ENCODE measurements at places on chromosomes 2 and 18.

DNA sequence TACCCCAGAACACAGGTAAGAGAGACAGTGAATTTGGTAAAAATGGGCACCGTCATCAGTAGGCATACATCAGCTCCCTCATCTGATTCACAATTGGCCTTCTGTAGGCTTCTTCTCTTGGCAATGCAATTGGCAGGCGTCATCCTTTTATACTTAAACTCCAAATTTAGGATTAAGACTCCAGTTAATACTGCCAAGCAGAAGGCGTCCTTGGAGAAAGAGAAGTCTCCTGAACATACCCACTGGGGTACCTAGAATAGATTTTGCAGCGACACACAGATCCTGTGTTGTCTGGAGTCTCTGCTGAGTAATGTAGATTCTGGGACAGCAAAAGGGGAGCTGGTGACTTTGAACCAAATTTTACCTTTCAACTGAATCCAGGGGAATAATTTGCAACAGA is 592 bp upstream of the METAP1D start:
- DNase-seq = peak; percentile 6

DNA sequence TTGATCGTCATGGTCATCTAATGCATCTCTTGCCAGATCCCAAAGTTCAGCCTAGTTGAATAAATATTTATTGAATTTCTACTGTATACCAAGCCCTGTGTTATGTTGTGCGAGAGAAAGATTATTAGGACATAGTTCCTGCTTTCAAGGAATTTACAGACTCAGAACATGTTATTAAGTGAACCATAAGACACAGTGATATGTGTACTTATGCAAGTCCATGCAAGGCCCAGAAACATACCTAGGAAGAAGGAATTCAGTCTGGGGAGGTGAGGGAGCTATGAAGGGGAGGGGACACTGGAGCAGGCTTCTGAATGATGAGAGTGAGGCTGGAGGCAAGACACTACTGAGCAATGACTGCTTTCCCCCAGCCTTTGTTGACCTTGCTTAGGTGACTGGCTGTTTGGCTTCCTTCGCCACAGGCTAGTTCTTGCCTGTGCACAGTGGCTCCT is 81.4 kb downstream of the ACAA2 start:
- no peak for DNase-seq

GRCh38 chr18:2683055-2683454 is 27.5 kb downstream of the SMCHD1 start:
- no peak for DNase-seq

DNA sequence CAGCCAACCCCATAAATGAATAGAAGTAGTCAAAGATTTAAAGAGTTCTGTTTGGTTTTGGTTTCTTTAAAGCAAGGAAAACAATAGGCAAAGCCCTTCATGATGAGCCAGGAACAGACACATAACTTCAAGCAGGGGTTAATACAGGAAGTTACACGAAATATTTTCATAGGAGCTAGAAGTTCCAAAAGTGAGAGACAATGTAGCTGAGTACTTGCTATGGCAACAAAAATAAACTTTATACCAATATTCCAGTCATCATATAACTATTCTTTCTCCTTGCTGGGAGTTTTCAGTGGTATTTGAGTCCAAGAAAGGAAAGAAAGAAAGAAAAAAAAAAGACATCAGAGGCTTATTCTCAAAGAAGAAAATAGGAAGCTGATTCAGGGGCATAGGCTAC is 56.2 kb downstream of the COBLL1 start:
- DNase-seq = no peak

GRCh38 chr2:122960759-122961641 is 1064.1 kb upstream of the CNTNAP5 start:
- no peak for DNase-seq

GRCh38 chr2:212109217-212109616 is 429.4 kb downstream of the ERBB4 start:
- no peak for DNase-seq

GRCh38 chr2:222959358-222959757 is 92.6 kb upstream of the KCNE4 start:
- DNase-seq = peak; percentile 86

DNA sequence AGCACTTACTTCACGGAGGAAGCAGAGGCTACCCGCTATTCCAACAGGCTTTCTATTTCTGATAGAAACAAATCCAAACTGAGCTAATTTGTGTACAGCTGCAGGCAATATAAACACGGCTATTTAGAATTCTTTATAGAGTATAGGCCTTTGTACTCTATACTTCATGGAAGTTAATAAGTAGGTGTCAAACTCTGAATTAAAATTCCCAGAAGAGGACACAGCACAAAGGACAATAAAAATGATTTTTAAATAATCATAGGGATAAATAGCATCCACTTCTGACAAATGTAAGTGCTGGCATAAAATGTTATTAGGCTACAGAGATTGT is 261.5 kb downstream of the AFF3 start:
- DNase-seq = no peak

DNA sequence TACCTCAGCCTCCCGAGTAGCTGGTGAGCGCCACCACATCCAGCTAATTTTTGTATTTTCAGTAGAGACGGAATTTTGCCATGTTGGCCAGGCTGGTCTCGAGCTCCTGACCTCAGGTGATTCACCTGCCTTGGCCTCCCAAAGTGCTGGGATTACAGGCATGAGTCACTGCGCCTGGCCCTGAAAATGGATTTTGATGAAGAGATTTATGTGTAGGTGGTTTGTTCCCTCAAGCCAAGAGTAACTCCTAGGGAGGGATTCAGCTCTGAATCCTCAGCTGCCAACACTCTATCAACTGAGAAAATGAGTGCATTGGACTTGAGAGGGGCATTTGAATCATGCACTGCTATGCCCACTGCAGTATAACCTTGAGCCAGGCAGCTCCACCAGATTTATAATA is 17.5 kb upstream of the LIPG start:
- DNase-seq = peak; percentile 35

GRCh38 chr2:178070824-178071223 is 1.8 kb downstream of the PDE11A start:
- no peak for DNase-seq

- no peak for DNase-seq
Measured at GRCh38 chr2:117603567-117603966, 210.9 kb upstream of the DDX18 start.

DNA sequence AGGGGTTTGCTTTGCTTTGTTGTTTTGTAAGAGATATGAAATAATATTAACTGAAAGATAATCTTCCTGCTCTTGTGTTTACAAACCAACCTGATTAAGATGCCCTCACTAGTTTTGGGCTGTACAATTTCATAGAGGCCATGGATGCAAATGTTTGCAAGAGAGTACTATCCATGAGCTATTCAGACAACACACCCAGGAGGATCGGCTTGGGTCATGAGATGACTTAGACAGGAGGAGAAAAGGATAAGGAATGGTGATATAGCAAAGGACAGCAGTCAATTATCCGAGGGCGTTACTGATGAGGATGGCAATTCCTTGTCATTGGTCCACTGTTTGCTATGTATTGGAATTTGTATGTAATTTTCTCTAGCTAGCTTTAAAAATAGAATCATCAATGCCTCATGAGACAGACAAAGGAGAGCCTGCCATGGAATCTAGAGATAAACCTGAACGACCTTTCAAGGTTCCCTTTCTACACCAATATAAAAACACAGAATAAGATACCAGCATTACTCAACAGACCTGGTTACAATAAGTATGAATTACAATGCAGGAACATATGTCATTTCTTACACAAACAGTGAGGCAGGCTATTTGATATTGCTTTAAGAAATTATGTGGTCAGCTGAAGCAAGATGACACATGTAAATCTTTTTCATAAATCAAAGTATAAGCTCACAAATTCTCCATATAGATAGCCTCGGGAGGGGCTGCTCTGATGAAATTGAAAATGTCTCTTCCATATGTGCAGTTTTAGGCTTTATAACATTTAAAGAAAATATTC is 54.4 kb upstream of the SOS1 start:
- DNase-seq = no peak

- DNase-seq = no peak
Measured at GRCh38 chr2:45707006-45707405, 55.5 kb downstream of the PRKCE start.

- no peak for DNase-seq
Measured at GRCh38 chr2:9590641-9591040, 35.0 kb upstream of the ADAM17 start.

DNA sequence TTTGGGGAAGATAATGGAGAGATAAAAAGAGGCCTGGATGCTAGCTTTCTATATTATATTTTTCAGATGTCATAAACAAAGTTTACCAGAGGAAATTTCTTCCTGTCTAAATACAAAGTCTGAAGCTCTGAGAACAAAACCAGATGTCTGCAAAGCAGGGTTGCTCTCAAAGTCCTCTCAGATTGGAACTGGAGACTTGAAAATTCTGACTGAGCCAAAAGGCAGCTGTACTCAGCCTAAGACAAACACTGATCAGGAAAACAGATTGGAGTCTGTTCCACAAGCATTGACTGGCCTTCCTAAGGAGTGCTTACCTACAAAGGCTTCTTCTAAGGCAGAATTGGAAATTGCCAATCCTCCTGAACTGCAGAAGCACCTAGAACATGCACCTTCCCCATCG is 25.1 kb downstream of the KDM3A start:
- no peak for DNase-seq

DNA sequence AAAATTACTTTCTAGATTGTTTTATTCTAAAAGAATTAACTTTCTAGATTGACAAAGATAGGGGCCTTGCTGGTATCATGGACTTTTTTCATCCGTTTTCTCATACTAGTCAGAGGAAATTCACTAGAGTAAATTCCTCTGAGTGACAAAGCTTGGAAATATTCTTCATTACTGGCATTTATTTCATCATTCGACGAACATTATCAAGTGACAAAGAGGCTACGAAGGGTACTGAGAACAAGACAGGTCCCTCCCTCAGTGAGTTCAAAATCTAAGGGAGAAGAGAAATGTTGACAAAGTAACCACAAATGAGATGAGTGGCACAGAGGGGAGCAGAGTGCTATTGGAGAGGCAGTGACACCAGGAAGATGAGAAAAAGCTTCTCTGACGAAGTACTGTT is 4.3 kb downstream of the EPG5 start:
- DNase-seq = peak; percentile 76

DNA sequence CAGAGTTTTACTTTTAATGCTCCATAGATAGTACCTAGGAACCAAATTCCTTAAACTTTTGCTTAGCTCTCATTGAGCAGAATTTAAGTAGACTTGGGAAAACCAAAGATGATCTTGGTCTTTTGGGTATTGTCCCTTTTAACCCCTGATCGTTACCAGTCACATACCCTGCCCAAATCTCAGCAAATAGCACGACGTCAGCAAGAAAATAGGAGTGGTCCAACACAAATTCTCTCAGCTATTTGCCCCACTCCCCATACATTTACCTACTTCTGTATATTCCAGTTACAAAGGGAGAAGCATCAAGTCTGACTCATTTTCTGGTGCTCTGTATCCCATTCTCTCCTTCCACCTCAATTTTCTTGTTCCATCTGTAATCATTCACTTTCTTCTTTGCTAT is 387.3 kb downstream of the CCDC85A start:
- no peak for DNase-seq

GRCh38 chr2:215436705-215437565 is 1.1 kb upstream of the FN1 start:
- no peak for DNase-seq

DNA sequence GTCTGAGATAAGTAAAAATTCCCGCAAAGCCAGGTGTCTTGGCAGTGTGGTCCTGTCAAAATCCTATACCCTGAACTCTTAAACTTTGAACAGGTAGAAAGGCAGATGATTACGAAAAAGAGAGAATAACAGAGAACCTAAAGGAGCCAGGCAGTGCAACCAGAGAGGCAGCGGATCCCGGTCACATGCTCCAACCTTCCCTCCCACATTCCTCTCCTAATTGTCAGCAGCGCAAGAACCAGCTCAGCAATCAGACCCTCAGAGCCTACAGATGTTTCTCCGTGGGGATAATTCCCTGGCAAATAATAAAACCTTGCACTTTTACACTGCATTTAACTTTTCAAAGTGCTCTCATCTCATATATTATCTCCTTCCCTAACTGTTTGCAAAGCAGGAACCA is 124.8 kb downstream of the EPHA4 start:
- peak; percentile 61 for DNase-seq

- no peak for DNase-seq
Measured at GRCh38 chr2:168992026-168992425, 39.1 kb downstream of the ABCB11 start.

- DNase-seq = peak; percentile 71
Measured at GRCh38 chr2:186590759-186591505, 1.1 kb downstream of the ITGAV start.

DNA sequence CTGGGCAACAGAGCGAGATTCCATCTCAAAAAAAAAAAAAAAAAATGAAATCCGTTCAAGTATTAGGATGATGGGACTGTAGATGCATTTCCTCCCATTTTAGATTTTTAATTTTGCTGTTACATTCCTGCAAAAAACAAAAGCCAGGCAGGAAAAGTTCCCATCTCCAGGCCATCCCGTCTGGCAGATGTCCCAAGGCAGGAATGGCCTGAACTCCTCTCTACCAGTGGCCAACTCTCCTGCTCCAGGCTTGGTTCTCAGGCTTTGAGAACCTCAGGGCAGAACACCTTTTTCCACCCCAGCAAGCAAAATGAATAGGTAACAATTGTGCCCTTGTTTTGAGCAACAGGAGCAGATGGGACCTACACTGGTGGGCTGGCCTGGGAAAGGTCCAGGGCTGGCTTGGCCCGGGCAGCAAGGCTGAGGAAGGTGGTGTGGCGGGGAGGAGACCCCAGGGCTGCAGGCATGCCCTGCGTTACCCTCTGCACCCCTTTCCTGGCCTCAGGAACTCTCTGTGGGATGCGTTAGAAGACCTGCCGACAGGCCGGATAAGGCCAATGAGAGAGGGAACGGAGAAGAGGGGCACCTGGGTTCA is 86.0 kb downstream of the FAM210A start:
- DNase-seq = no peak

DNA sequence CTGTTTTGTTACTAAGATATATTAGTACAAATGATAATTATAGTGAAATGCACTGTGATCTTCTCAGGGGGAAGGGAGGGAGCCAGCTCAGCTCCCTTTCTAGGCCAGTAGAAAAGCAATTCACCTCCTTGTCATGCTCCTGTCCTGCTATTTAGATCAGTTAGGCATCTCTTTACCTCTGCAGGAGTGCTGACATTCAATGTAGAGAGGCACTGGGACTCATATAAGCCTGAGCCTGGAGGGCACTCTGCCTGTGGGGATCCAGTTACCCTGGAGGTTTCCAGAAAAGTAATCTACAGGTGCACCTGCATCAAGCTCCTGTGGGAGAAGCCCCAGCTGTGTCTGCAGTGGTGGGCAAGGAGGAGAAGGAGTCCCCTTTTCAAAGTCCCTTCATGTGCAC is 277.0 kb downstream of the CPS1 start:
- no peak for DNase-seq

DNA sequence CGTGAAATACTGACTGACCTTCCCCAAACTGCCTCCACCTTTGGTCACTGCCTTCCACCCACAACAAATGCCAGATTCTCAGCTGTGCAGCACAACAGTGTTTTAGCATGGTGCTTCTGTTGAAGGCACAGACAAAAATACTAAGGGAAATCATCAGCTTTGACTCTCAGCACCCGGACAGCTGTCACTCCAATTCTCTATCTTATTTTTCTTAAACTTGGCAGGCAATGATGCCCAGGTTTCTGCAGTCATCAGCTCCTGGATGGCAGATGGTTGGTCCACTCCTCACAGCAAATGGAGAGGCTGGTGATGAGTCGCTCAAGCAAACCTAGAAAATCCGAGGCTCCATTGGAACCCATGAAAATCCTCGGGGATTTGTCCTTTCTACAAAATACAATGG is 2.9 kb upstream of the FAM124B start:
- DNase-seq = no peak
